ENCODE measurements at places on chromosomes 13 and 19. TPM values are rescaled to one million over a fixed set of nuclear protein-coding genes. Genes with fewer than 3 reads are reported as not detected.

SMAD9 gene
- 43.2 TPM for total RNA-seq

IFT88 gene
- 46.1 TPM for total RNA-seq

PRRG2 gene
- 0.77 TPM for total RNA-seq

CDX2 gene
- total RNA-seq, result not detected

DCT gene
- 318 TPM for total RNA-seq

Data from camera-type eye (tissue), 1 donor.